ENCODE measurements at places on chromosomes 2 and 18.

- DNase-seq = no peak
These were observed 2.3 kb upstream of the HPCAL1 start for GRCh38 chr2:10300328-10300920.

GRCh38 chr2:65878011-65878340, 445.6 kb upstream of the SPRED2 start:
- DNase-seq = no peak

GRCh38 chr2:67437114-67437513, 40.0 kb downstream of the ETAA1 start:
- peak; percentile 26 for DNase-seq

DNA sequence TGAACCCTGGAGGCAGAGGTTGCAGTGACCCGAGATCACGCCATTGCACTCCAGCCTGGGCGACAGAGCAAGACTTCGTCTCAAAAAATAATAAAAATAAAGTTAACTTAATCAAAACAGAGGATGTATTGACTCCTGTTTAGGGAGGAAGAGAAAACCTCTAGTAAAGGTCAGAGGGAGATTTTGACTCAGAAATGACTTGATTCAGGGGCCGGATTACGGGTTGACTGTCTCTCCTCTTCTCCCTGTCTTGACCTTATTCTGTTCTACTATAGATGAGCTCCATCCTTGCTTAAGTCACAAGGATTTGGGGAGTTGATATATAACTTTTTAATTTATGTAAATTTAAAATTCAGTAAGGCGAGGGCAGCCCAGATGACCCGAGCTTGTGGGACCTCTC, 71.0 kb downstream of the COX7A2L start:
- no peak for DNase-seq

- no peak for DNase-seq
These were observed 85.8 kb upstream of the MSH6 start for GRCh38 chr2:47697000-47697601.

GRCh38 chr2:183195397-183195796, 71.2 kb downstream of the NUP35 start:
- no peak for DNase-seq

DNA sequence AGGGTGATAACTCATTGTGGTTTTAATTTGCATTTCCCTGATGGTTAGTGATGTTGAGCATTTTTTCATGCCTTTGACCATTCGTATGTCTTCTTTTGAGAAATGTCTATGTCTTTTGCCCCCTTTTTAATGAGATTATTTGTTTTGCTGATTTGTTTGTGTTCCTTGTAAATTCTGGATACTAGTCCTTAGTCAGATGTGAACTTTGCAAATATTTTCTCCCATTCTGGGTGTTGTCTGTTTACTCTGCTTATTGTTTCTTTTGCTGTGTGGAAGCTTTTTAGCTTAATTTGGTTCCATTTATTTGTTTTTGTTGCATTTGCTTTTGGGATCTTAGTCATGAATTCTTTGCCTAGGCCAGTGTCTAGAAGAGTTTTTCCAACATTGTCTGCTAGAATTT, 192.0 kb downstream of the PARD3B start:
- DNase-seq = no peak

DNA sequence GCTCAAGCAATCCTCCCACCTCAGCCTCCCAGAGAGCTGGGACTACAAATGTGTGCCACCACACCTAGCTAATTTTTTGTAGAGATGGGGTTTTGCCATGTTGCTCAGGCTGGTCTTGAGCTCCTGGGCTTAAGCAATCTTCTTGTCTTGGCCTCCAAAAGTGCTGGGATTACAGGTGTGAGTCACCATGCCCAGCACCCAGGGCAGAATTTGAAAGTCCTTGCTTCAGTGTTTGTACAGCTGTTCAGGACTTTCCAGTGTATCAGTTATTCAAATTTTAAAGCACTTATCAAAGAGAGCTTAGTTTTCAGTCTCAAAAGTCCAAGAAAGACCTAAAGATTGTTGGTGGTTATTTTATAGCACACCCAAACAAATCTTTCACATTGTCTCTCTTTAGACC, 43.6 kb upstream of the VPS54 start:
- peak; percentile 63 for DNase-seq

DNA sequence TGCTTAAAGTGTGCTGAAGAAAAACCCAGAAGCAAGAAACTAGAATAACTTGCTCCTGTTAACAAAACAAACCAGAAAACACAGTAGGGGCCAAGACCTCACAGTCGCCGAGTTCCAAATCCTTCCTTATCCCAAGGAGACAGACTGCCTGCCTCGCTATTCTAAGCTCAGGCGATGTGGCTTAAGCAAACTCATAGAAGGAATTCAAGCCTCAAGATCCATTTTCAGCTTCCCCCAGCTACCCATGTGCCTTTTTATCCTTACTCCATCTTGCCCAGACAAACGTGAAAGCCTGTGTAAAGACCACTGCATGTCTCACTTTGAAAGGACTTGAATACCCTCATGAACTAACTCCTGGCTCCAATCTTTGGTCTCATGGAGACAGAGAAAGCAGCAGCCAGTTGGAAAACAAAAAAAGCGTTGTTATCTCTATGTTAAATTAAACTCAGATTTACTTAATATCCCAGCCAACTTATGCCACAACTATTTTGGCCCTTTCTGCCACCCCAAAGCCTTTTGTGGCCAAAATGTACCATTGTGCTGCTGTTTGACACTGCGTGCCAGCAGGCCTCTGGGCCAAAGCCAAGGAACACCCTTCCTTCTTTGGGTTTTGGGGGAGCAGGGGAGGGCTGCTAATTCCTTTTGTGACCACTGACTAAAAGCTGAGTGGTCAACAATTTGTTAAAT, 123.2 kb upstream of the FZD5 start:
- peak; percentile 52 for DNase-seq

GRCh38 chr2:226796012-226796839, 3.4 kb downstream of the IRS1 start:
- no peak for DNase-seq

DNA sequence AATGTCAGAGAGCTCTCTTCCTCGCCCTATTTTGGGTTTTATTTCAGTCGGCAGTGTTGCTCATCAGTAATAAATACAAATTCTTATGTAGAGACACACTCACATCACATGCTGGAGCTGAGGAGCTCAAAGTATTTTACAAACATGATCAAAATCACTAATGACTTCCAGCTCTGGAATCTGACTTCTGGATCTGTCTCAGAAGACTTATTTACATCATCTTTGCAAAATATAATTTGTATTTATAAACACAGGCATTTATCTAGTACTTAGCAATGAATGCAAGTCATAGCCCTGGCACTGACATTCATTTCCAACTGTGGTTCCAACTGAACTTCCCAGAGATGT, 327.1 kb downstream of the NCKAP5 start:
- DNase-seq = peak; percentile 46

DNA sequence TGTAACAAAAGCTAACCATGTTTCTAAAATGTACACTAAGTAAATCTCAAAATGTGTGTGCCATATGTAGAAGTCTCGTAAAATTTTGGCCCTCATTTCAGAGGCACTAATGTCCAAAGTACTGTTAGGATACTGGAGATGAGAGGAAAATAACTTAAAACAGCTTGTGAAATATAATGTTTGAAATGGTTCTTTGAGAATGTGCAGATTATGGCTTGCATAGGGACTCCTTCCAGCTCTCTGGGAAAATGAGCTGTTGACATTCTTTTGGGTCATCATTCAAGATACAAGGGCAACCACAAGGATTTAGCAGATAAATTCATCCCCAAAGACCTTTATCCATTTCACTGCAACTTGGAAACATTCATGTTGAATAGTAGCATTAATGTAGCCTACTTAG, 38.1 kb upstream of the OTX1 start:
- DNase-seq = peak; percentile 27

- no peak for DNase-seq
These were observed 3.5 kb upstream of the NEURL3 start for GRCh38 chr2:96508521-96509113.

- DNase-seq = no peak
These were observed 207.0 kb upstream of the AGAP1 start for GRCh38 chr2:235286622-235287374.

- DNase-seq = no peak
These were observed 145.5 kb downstream of the PXDN start for GRCh38 chr2:1598800-1599199.

- peak; percentile 33 for DNase-seq
These were observed 57.6 kb downstream of the SLC4A3 start for GRCh38 chr2:219684721-219685689.

- no peak for DNase-seq
These were observed 37.2 kb upstream of the SNED1 start for GRCh38 chr2:240960971-240961876.

DNA sequence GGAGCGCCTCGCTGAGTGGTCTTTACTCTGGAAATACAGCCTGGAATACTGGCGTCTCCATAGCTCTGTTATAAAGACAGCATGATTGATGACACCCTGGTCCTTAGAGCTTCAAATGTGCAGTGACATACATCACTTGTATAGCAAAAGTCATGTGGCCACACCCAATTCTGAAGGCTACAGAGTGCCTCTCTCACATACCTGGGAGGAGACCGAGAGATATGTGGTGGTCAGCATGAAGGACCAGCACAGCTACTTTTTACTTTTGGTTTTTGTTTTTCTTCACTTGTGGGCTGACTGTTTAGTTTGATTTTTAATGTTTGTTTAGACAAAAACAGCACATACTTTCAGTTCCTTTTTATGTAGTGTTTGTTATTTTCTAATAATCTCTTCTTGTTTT, 938.5 kb upstream of the SOX11 start:
- DNase-seq = no peak

DNA sequence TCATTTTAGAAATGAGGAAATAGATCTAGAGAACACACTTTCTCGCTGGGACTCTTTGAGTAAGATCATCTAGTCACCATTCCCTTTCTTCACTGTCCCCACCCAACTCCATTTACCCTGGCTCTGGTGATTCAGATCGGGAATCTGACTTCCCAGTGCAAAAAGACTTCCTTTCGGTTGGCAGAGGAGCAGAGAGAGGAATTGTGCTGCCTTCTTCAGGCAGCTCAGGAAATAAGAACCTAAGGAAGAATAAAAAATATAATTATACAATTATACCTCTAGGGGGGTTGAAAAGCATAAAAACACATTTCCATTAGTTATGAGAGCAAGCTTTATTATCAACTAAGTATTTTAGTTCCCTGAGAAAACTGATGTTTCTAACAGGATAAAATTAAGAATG, 9.3 kb upstream of the MPP4 start:
- DNase-seq = peak; percentile 38

GRCh38 chr2:232549655-232550353, 553 bp downstream of the TIGD1 start:
- DNase-seq = no peak

DNA sequence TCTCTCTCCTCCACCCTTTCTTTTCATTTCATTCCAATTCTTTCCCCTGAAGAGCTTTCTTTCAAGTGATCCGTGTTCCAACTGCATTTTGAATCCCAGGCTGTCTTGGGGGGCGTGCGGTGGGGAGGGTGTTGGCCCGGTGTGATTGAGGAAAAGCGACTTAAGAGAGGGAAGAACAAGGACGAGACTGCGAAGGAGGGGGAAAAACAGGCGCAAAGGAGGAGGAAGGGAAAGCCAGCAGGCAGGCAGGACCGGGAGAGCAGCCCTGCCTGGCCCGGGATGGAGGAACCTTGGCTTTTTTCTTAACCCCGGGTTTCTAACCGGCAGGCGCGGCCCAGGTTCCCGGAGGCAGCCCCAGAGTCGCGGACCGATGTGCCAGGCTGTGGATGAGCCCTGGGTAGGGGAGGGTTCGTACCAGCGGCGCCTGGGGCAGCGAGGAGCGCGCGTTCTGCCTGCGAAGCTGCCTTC, 1.3 kb downstream of the ADCYAP1 start:
- no peak for DNase-seq

GRCh38 chr2:210195101-210195852, 24.1 kb upstream of the KANSL1L start:
- DNase-seq = peak; percentile 22

- peak; percentile 79 for DNase-seq
These were observed 51.8 kb downstream of the PSD4 start for GRCh38 chr2:113225263-113226259.

DNA sequence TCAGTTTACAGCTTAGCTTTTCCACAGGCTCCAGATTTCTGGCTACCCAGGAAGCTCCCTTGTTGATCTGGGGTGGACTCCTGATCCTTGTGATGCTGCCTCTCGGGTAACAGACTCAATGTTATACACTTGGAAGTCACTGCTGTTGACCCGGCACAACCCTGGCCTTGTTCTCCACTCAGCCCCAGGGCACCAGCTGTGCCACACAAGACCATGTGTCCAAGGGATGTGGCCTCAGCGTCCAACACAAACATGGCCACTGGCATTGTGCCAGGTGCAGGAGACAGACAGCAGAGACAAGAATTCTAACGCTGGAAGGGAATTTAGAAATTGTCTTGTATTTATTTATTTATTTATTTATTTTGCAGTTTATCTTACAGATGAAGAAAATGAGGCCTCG, 39.0 kb upstream of the PPP4R1 start:
- no peak for DNase-seq

DNA sequence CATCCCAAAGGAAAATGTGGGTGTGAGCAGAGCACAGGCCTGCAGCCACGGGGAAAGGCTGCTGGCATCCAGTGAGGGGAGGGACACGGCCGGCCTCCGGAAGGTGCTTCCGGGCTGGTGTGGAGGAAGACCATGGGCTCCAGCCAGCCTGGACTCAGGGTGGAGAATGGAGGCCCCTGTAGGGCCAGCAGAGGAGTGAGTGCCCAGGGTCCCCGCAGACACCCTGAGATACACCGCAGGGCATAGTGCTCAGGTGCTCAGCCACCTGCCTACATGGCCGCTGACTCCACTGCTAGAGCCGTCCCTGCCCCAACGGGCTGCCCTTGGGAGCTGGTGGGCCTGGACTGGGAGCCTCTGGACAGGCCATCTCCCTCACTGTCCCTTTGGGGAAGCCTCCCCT, 28.5 kb upstream of the SNTG2 start:
- DNase-seq = no peak

DNA sequence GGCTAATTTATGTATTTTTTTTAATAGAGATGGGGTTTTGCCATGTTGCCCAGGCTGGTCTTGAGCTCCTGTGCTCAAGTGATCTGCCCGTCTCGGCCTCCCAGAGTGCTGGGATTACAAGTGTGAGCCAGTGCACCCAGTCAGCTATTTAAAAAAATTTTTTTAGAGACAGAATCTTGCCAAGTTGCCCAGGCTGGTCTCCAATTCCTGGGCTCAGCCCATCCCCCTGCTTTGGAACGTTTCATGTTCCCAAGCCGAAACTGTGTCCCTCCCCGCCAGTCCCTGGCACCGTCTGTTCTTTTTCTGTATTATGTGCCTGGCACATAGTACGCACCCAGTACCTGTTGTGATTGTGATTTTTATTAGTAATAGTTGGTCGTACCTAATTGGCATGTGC, 63.1 kb upstream of the MGAT5 start:
- no peak for DNase-seq

- peak; percentile 11 for DNase-seq
These were observed 139.4 kb downstream of the AKAIN1 start for GRCh38 chr18:5057386-5058348.
